ENCODE measurements at places on chromosomes 11 and 22. TPM values are rescaled to one million over a fixed set of nuclear protein-coding genes. Genes with fewer than 3 reads are reported as not detected.

DNA sequence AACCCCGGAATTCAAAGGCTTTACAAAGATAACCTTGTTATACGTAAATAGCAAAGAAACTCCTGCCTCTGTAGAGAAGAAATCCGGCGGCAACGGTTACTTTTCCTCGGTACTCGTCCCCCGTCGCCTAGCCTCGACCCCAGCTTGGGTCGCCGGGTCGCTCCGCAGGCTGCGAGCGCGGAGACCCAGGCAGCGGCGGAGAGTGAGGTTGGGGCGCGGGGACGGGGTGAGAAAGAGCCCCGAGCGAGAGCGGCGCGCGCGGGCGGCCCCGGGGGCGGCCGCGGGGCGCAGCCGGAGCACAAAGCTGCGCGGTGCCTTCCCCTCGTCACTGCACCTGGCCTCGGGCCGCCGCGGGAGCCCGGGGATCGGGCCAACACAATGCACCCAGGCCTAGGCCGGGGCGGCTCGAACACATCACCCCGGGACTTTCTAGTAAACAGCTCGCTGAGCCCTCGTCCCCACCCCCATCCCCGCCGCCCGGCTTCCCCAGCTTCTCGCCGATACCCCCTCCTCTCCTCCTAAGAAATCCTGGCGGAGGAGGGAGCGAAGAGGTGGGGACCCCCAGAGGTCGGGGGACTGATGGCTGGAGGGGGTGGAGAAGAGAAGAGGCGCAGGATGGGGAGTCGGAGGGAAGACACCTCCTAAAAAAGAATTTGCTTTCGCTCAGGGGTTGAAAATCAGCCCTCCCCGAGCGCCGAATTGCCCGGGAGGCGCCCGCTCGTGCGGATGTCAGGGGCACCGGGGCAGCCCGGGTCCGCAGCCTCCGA lies 845 bp downstream of the MPPED2 start:
- peak overlapping the region; percentile 61 for H3K4me3 ChIP-seq
- DNase-seq, result peak; percentile 56
- H3K36me3 ChIP-seq, result no peaks in the 10 kb centered on the region
- peaks cover 2% of the 10 kb centered on the region for H3K4me1 ChIP-seq

The DEFB131B gene
- total RNA-seq, result not detected

DNA sequence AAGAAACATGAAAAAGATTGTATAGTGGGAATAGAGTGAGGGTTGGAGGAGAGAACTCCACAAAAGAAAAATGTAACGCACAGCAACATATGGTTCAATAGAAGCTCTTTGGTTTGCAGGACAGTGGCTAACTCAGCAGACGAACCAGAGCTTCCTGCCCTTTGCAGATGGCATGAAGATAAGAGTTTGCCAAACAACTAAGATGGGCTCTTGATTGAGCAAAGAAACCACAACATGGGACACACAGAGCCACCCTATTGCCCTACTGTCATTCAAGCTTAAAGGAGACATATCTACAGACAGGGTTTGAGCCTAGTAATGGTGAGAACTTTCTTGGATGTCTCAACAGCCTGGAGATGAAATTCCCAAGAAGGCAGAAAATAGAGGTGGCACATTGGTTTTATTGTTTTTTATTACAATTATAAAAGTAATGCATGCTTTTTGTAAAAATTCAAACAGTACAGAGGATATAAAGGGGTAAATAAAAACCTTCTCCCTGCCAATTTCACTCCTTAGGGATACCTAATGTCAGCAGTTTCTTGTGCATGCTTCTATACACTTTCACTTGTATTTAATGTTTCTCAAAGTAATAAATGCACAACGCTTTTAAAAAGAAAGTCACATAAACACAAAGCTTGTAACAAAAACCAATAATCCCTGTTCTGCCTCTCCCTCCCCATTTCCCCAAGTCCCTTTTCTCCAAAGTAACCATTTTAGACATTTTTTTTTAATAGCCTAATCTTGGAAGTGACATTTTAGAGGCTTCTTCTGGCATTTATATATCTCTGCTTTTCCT lies 63.7 kb downstream of the COPB1 start:
- H3K27ac ChIP-seq, result no peak overlapping the region
- peaks cover 2% of the 10 kb centered on the region for H3K27me3 ChIP-seq
- peak; percentile 60 for DNase-seq
- H3K36me3 ChIP-seq, result peaks cover 9% of the 10 kb centered on the region
- H3K4me3 ChIP-seq, result no peak overlapping the region
- peaks cover 19% of the 10 kb centered on the region for H3K4me1 ChIP-seq

DNA sequence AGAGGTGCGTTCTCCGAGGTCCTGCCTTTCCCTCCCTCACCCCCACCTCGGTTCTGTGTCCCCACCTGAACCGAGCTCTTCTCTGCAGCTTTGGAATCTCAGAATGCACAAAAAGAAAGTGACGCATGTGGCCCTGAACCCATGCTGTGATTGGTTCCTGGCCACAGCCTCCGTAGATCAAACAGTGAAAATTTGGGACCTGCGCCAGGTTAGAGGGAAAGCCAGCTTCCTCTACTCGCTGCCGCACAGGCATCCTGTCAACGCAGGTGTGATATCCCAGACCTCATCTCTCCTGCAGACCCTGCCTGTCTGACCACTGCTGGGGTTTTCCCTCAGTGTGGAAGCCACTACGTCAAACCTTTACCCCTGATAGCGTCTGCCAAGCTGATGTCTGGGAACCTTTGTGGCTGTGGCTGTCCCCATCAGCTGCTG lies 13.9 kb downstream of the ACP2 start:
- peak overlapping the region; percentile 72 for H3K4me3 ChIP-seq
- H3K27ac ChIP-seq, result peak overlapping the region; percentile 90
- no peaks in the 10 kb centered on the region for H3K27me3 ChIP-seq
- H3K4me1 ChIP-seq, result peaks cover 20% of the 10 kb centered on the region
- peak; percentile 81 for DNase-seq
- H3K36me3 ChIP-seq, result peaks cover 51% of the 10 kb centered on the region

The NUP98 gene
- total RNA-seq, result 129 TPM

- no peaks in the 10 kb centered on the region for H3K4me1 ChIP-seq
- H3K27me3 ChIP-seq, result no peaks in the 10 kb centered on the region
- no peak overlapping the region for H3K27ac ChIP-seq
- DNase-seq, result no peak
Observed at GRCh38 chr11:87180742-87181141, 143.0 kb downstream of the TMEM135 start.

- H3K4me1 ChIP-seq, result no peaks in the 10 kb centered on the region
- no peaks in the 10 kb centered on the region for H3K36me3 ChIP-seq
- no peak for DNase-seq
- no peak overlapping the region for H3K27ac ChIP-seq
- no peak overlapping the region for H3K4me3 ChIP-seq
Observed at GRCh38 chr22:37990301-37990700, 5.9 kb upstream of the SOX10 start.

The NLRP14 gene
- 0.21 TPM for total RNA-seq

- no peak overlapping the region for H3K27ac ChIP-seq
- peak; percentile 60 for DNase-seq
- peaks cover 2% of the 10 kb centered on the region for H3K4me1 ChIP-seq
- H3K27me3 ChIP-seq, result no peaks in the 10 kb centered on the region
- H3K36me3 ChIP-seq, result no peaks in the 10 kb centered on the region
- H3K4me3 ChIP-seq, result no peak overlapping the region
Observed at GRCh38 chr11:8342821-8343681, 79.4 kb upstream of the LMO1 start.

DNA sequence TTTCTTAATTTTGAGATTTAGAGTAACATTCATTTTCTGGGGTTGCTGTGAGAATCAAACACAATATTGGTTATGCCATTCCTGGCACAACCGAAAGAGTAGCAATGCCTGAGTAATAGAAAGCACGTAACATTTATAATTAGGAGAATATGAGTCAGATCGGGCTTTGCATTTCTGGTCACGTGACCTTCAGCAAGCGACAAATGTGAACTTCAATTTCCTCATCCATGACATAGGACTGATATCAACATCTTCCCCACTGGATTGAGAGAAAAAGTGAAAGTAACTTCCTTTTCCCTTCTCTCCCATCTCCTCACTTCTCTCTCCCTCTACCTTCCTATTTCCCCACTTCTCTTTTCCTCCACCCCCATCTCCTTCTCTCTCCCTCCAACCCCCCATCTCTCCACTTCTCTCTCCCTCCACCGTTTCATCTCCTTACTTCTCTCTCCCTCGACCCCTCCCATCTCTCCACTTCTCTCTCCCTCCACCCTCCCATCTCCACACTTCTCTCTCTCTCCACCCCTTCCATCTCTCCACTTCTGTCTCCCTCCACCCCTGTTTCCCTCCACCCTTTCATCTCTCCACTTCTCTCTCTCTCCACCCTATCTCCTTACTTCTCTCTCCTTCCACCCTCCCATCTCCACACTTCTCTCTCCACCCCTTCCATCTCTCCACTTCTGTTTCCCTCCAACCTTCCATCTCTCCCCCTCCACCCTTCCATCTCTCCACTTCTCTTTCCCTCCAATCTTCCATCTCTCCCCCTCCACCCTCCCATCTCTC lies 33.5 kb upstream of the CAT start:
- H3K4me1 ChIP-seq, result peaks cover 7% of the 10 kb centered on the region
- H3K4me3 ChIP-seq, result no peak overlapping the region
- H3K36me3 ChIP-seq, result no peaks in the 10 kb centered on the region
- H3K27me3 ChIP-seq, result peaks cover 25% of the 10 kb centered on the region
- no peak for DNase-seq
- H3K27ac ChIP-seq, result no peak overlapping the region

GRCh38 chr11:36268337-36268985 lies 20.8 kb downstream of the COMMD9 start:
- H3K36me3 ChIP-seq, result peaks cover 6% of the 10 kb centered on the region
- no peak overlapping the region for H3K27ac ChIP-seq
- H3K4me1 ChIP-seq, result peaks cover 3% of the 10 kb centered on the region
- no peak overlapping the region for H3K4me3 ChIP-seq
- no peak for DNase-seq

DNA sequence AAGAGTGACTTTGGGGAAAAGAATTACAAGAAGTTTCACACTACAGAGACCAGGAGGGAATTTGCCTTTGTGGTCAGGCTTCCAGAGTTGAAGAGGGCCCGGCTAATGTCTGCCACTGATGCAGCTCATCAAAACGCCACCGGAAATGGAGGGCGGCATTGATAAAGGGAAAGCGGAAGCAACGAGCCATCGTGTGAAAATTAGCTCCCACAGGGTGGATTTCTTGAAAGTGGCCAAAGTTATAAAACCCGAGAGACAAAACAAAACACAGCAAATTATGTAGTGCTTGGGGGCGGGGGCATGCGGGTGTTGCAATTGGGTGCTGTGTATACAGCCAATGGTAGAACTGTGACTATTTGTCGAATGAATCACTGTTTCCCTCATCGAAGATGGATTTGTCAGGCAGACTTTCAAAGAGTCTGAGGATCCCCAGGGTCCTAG lies 113.0 kb downstream of the ADAMTS15 start:
- no peak overlapping the region for H3K4me3 ChIP-seq
- DNase-seq, result no peak
- H3K27me3 ChIP-seq, result no peaks in the 10 kb centered on the region
- H3K27ac ChIP-seq, result no peak overlapping the region

- H3K4me1 ChIP-seq, result peaks cover 32% of the 10 kb centered on the region
- H3K27ac ChIP-seq, result peak overlapping the region; percentile 45
- no peak for DNase-seq
- H3K36me3 ChIP-seq, result peaks cover 8% of the 10 kb centered on the region
- peaks cover 3% of the 10 kb centered on the region for H3K27me3 ChIP-seq
- H3K4me3 ChIP-seq, result no peak overlapping the region
Observed at GRCh38 chr11:35337136-35337913, 82.0 kb downstream of the SLC1A2 start.

DNA sequence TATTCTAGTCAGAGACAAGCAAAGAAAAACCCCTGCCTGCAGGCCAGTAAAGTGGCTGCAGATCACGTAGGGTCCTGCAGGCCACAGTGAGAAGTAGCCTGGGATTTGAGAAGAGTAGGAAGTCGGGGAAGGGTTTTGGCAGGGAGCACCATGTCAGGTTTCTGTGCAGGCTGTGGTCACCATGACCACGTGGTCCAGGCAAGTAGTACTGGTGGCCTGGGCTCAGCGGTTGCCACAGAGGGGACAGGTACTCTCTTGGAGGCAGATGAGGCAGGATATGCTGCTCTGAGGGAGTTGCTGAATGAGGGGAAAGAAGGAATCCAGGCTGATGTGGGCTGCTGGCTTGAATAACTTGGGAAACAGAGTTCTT lies 46.5 kb downstream of the PISD start:
- peaks cover 56% of the 10 kb centered on the region for H3K36me3 ChIP-seq
- H3K27ac ChIP-seq, result peak overlapping the region; percentile 87
- no peaks in the 10 kb centered on the region for H3K27me3 ChIP-seq

The C11orf58 gene
- total RNA-seq, result 142 TPM

DNA sequence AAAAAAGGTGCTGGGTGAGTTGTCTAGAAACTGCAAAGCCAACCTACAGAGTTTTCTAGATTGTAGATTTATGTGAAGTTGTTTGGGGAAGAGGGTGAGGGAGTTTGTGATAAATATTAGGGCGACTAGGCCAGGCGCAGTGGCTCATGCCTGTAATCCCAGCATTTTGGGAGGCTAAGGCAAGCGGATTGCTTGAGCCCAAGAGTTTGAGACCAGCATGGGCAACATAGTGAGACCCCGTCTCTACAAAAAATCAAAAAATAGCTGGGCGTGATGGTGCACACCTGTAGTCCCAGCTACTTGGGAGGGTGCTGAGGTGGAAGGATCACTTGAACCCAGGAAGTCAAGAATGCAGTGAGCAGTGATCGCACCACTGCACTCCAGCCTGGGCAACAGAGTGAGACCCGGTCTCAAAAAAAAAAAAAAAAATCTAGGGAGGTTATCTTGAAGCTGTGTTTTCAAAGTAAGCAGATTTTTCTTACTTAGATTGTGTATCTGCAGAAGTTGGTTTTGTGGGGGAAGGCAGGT lies 844 bp downstream of the APOL6 start:
- H3K27ac ChIP-seq, result peak overlapping the region; percentile 100
- DNase-seq, result no peak
- H3K27me3 ChIP-seq, result no peaks in the 10 kb centered on the region
- peaks cover 37% of the 10 kb centered on the region for H3K4me1 ChIP-seq

DNA sequence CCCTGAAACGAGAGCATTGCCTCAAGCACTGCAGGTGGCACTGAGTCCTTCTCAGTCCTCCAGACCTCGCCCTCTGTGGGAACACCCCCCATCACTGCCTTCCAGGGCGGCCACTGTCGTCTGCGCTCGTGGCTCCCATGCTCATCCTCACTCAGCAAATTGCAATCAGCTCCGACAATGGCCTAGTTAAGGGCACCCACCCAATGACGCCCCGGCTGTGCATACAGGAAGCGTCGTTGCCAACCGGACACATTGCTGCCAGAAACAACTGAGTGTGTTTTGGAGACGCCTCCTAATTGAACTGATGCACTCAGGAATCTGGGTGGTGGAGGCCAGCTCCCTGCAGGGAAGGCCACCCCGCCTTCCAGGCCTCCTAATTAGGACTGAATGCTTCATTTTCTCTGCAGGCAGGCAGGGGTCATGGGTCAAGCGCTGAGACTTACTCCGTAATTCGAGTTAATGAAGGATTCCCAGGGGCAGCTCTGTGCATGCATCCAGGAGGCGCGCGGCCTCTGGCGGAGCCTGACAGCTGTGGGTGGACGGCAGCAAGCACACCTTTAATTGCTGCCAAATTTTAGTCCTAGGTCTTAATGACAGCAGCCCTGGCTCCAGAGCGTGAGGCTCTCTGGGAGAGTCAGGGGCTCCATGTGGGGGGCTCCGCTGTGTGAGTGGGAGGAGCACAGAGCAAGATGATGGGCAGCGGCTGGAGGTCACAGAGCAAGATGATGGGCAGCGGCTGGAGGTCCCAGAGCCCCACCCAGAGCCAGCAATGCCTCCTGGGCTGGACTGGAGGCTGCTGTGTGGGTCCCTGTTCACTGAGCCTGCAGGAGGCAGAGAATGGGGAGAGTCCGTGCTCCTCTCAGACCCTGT lies 199.0 kb downstream of the BRD1 start:
- H3K36me3 ChIP-seq, result peaks cover 1% of the 10 kb centered on the region
- H3K27me3 ChIP-seq, result no peaks in the 10 kb centered on the region
- DNase-seq, result no peak
- H3K4me1 ChIP-seq, result no peaks in the 10 kb centered on the region
- H3K27ac ChIP-seq, result no peak overlapping the region

Measured in activated CD4-positive, alpha-beta T cell treated with anti-CD3 and anti-CD28 coated beads, Interleukin-2, amount 10 ng/mL, durations not matched to agents 24 days and 14 days (primary cell).